Ammon's horn (tissue), 1 donor: ENCODE measurements at places on chromosomes 2 and 18.

DNA sequence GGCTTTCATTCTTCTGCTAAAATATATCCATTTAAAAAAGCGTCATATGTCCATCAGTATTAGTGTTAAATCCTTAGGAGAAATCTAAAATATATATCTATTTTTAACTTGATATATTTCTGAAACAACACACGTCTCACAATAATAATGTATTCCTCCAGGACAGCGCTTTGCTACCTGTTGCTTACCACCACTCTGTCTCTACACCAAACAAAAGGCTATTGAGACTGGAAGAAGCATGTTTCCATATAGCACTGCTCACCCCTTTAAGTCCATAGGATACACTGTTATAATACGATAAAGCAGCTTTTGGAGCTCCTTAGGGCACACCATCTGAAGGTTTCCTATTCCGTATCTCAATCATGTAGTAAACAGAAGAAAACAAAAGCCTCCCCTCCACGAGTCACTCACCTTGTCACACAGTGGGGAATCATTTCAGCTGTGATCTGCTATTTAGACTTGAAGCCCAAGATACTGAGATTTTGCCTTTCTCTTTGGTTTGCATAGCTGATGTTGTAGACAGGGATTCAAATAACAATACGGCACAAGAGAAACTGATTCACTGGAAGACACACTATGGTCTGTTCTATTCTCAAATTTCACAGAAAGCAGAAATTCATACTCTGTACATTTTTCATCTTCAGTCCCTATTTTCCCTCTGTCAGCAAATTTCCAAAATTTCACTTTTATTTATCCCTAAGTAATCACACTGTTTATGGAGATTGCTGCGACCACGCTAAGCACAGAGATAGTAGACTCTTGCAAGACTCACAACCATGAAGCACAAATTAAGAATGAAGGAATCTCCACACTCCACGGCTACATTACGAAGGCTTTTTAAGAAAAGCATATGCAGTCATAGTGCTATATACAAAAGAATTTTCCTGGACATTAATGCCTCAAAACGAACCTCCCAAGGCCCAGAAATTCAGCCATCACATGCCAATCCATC, 187.1 kb downstream of the TCF4 start:
- DNase-seq, result no peak

GRCh38 chr2:17149945-17150344, 368.3 kb downstream of the RAD51AP2 start:
- no peak for DNase-seq

DNA sequence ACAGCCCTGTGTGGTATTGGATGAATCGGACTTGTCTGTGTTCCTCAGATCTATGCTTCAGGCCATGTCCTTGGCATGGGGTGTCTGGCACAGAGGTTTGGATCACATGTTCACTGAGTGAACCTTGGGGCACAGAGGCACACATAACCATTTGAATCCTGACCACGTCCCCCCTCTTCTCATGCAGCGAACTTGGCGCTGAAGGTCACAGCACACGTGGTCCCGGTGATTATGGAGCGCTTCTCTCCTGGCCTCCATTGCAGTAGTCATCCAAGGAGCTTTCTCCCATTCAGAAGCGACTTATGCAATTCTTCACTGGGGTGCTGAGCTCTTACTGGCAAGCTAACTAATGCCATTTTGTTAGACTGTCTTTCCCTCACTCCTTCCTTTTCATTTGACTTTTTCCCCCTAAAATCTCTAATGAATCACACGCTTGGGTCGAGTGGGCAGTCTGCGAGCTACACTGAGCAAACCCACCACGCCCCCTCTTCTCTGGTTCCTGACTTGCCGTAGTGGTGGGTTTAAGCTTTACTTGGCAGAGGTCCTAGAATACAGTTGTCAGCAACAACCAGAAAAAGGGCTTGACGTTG, 59.4 kb downstream of the KCNG2 start:
- peak; percentile 34 for DNase-seq

GRCh38 chr2:38745267-38745666, 5.9 kb downstream of the SRSF7 start:
- DNase-seq, result no peak

DNA sequence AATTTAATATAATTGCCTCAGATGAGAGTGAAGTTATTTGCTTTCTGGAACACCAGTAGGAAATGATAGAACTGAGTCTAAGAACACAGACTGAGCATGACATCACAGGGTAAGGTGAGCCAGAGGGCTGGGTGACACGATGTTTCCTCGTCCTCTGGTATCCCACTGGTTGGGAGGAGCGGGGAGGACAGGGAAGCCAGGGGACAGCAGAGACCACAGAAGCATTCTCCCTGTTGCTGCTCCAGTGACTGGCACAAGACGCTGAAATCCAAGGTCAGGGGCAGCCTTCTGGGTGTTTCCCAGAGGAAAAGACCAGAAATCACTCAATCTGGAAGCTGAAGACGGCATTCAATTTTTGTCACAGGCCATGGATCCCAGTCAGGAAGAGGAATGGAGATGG, 363.4 kb upstream of the SOX11 start:
- DNase-seq, result no peak

DNA sequence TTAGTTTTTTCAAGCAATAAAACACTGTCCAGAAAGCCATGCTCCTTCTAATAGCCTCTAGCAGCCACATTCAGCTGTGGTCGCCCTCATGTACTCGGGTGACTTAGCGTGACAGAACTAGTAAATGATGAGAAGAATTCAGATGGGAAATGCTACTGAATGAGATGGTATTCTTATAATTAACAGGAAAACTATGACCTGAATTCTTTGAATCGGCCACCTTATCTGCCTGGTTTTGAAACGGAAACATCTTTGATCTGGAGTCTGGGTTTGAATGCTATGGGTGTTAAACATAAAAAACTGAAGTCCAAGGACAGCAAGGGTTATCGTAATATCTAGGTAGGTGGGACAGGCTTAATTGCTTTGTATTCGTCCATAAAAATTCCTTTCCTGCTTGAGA, 138.8 kb upstream of the DNMT3A start:
- DNase-seq, result no peak

DNA sequence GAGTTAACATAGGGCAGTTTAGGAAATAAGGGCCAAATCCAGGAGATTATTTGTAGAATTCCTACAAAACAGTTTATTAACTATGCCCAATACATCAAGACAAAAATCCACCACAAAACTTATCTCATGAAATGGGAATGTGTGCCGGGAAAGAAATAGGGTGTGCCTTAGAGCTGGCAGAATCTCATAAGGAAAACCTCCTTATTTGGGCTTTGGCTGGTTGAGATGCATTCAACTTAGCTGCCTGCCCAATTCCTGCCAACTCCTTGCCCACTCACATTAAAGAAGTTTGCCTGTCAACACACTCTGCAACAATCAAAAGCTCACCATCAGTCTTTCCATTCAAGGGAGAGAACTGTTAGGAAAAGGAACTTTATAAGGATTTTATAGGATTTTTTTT, 500.6 kb downstream of the SATB2 start:
- no peak for DNase-seq

DNA sequence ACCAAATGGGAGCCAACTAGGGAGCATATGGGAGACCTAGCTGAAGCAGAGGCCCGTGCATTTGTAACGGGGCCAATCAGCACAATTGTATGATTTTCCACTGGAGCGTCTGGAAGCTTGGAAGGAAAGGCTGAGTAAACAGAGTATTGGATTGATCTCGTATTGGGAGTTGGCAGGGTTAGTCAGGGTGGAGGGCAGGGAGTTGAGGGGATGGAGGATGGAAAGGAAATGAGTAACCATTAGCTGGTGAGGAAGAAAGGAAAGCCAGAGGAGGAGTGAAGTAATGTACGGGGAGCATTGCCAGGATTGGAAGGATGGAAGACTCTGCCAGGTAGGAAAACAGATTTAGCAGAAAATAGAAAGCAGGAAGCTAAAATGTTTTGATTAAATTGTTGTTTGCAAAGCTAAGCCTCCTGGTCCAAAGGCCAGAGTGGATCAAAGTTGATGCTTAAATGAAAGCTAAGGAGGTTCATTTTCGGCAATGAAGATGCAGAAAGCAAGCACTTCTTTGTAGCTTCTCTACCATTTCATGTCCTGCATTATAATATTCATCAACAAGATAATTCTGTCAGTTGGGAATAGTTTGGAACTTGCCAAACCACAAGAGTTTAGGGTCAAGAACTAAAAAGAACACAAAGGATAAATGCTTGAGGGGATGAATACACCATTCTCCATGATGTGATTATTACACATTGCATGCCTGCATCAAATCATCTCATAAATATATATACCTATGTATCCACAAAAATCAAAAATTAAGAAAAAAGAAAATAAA, 75.6 kb upstream of the TTN start:
- DNase-seq, result no peak

- DNase-seq, result no peak
Measured at GRCh38 chr2:62873603-62874002, 168.1 kb downstream of the EHBP1 start.

DNA sequence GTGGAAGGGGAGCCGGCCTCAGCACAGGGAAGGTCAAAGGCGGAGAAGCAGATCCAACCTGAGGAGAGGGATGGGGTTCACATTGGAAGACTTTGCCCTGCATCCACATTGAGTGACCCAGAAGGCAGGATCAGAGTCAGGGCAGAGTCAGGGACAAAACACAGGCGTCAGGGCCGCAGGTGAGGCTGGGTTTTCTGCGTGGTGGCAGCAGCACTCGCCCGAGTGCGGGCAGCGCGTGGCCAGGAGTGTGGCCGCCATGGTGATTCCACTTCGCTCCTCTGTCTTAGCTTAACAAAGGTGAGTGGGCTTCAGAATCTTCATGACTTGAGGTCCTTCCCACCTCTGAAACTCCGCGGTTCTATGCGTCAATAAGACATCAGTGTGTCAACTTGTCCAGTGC, 476.9 kb upstream of the SMIM21 start:
- no peak for DNase-seq

- no peak for DNase-seq
Measured at GRCh38 chr18:12403601-12404506, 3.9 kb upstream of the PRELID3A start.

DNA sequence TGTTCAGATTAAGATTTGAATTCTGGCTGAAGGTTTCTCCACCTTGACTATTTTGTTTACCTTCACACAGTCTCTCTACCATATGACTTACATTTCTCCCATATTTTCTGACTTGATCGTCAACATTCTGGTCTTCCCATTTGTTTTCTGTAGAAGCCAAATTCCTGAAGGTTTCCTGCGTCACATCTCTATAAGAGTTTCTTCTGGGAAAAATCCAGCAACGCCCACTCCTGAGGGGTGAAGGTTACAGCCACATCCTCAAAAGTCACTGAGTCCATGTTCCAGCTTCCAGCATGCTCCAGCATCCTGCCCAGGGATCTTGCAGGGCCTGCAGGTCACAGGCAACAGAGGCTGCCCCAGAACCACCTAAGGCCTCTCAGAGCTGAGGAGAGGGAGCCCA, 47.5 kb downstream of the NBEAL1 start:
- DNase-seq, result no peak

GRCh38 chr2:181723731-181724130, 43.4 kb upstream of the NEUROD1 start:
- DNase-seq, result no peak

GRCh38 chr18:23302511-23302850, 150.6 kb upstream of the RIOK3 start:
- DNase-seq, result no peak

DNA sequence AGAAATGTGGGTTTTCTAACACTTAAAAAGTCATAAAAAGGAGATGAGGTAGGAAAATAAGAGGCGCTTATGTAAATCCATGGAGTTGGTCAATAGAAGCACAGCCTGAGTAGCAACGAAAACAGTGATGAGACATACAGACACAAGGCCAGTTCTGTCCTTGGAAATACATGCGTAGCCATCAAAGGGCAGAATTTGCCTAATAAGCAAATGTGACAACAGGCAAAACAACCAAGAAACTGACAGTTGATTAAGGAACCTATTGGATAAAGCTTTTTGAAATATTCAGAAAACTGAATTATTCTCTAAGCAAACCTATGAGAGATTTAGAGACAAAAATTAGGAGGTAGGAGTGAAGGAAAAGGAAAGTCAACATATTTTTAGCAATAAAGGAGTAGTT, 586.3 kb downstream of the PLCL1 start:
- DNase-seq, result no peak

DNA sequence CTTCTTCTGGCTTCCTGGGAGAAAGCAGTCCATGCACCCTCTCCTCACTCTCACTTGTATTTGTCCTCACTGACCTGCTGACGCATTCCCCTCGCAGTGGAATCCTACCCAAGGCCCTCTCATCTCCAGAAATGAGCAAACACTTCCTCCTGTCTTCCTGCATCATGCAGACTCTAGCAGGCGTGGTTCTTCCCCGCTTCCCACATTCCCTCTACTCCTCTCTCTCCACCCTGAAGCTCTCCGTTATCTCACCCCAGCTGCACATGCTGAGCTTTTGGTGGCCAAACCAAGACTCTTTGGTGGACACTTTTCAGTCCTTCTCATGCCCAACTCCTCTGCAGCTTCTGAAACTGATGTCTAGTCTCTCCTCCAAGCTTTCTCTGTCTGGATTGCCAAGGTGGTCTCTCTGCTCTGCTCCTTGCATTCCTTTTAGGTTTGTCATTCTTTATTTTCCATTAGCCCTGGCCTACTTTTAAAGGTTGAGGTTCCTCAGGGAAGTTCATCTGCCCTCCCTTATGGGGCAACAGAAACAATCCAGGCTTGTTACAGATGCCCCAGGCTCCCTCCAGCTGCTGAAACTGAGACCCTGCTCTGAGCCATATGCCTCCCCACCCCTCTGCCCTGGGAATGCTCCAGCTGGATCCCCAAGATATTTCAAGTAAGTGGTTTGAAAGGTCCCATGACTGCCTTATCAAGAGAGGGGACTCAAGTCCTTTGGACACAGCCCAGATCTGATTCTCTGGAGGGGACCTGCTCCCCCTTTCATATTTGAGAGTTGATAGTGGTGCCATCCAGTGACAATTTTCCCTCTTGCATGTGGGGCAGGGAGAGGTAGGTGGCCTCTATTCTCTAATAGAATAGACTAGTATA, 835 bp upstream of the IL18RAP start:
- DNase-seq, result no peak

GRCh38 chr2:70995426-70995729, 705 bp upstream of the TEX261 start:
- DNase-seq, result peak; percentile 51

GRCh38 chr18:28080876-28081300, 96.0 kb downstream of the CDH2 start:
- DNase-seq, result no peak

DNA sequence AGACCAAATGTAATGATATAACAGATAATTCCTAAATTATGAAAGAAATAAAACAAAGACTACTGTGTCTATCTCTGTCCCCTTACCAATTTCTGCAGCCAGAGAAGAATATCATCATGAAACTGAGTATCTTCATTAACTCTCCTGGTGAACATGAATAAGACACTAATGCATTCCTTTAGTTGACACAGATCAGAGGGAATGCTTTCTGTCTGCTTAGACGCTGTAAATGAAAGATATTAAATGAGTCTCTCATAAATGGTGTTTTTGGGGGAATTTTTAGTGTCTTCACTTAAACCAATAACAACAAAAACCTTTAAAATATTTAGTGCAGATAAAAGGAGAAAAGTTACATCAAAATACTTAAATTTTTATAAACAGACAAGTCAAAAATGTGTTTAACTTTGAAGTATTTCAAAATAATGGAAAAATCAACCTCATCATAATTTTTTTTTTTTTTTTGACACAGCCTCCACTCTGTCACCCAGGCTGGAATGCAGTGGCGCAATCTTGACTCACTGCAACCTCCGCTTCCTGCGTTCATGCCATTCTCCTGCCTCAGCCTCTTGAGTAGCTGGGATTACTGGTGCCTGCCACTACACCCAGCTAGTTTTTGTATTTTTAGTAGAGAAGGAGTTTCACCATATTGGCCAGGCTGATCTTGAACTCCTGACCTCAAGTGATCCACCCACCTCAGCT, 16.0 kb downstream of the EPG5 start:
- DNase-seq, result no peak

GRCh38 chr2:26355038-26355995, 8.7 kb upstream of the ADGRF3 start:
- DNase-seq, result peak; percentile 19
